ENCODE measurements at places on chromosomes 3 and 15. TPM values are rescaled to one million over a fixed set of nuclear protein-coding genes. Genes with fewer than 3 reads are reported as not detected.

ACVR2B gene
- total RNA-seq = 2.6 TPM

PAQR9 gene
- total RNA-seq = 1.8 TPM

CCR2 gene
- total RNA-seq = not detected

TJP1 gene
- 57.8 TPM for total RNA-seq

CLSTN2 gene
- 0.04 TPM for total RNA-seq

GNL3 gene
- 79.2 TPM for total RNA-seq

RBP2 gene
- not detected for total RNA-seq

ANKRD63 gene
- total RNA-seq = 0.40 TPM

TICRR gene
- total RNA-seq = 10.5 TPM

COL8A1 gene
- not detected for total RNA-seq

DAPK2 gene
- total RNA-seq = 3.7 TPM

LRRN1 gene
- not detected for total RNA-seq

MYL3 gene
- 0.07 TPM for total RNA-seq

GOLGA8J gene
- total RNA-seq = 0.09 TPM

CP gene
- 6.1 TPM for total RNA-seq

OR5K4 gene
- not detected for total RNA-seq

CCDC191 gene
- 1.5 TPM for total RNA-seq

HGD gene
- 22.1 TPM for total RNA-seq

DNAH12 gene
- 0.09 TPM for total RNA-seq

BTLA gene
- not detected for total RNA-seq

CPB1 gene
- not detected for total RNA-seq

GOLGA8Q gene
- 0.11 TPM for total RNA-seq

CHL1 gene
- total RNA-seq = not detected

ACTC1 gene
- 0.22 TPM for total RNA-seq

SLC22A14 gene
- 0.05 TPM for total RNA-seq

SRGAP3 gene
- 1.4 TPM for total RNA-seq

SLC51B gene
- 13.6 TPM for total RNA-seq

SCN5A gene
- 0.89 TPM for total RNA-seq

MESP1 gene
- total RNA-seq = 7.2 TPM

FAM131A gene
- total RNA-seq = 12.5 TPM

ERICH6 gene
- 0.10 TPM for total RNA-seq

MAP1A gene
- total RNA-seq = 0.63 TPM

WDR72 gene
- total RNA-seq = 8.3 TPM

CADM2 gene
- 0.05 TPM for total RNA-seq

BFSP2 gene
- not detected for total RNA-seq

SLC2A2 gene
- total RNA-seq = not detected

LSAMP gene
- 0.11 TPM for total RNA-seq

TAMM41 gene
- 23.1 TPM for total RNA-seq

ROBO2 gene
- total RNA-seq = not detected

NUP210 gene
- total RNA-seq = 42.8 TPM

NANOGP8 gene
- total RNA-seq = not detected

CLDN18 gene
- total RNA-seq = not detected

FBXL22 gene
- 0.30 TPM for total RNA-seq

MESP2 gene
- 0.52 TPM for total RNA-seq

TM4SF18 gene
- total RNA-seq = 29.7 TPM

RSL24D1 gene
- total RNA-seq = 105 TPM

KBTBD8 gene
- total RNA-seq = 0.44 TPM

DOCK3 gene
- total RNA-seq = 0.38 TPM

Data from A549 treated with AZD2906 at 1 μM for 4 hours (cell line).